ENCODE measurements at places on chromosomes 12 and 14. TPM values are rescaled to one million over a fixed set of nuclear protein-coding genes. Genes with fewer than 3 reads are reported as not detected.

- no peak for DNase-seq
These were observed 431.3 kb downstream of the NPAS3 start for GRCh38 chr14:33369972-33370371.

- DNase-seq = no peak
These were observed 187.1 kb downstream of the KITLG start for GRCh38 chr12:88393017-88393767.

DNA sequence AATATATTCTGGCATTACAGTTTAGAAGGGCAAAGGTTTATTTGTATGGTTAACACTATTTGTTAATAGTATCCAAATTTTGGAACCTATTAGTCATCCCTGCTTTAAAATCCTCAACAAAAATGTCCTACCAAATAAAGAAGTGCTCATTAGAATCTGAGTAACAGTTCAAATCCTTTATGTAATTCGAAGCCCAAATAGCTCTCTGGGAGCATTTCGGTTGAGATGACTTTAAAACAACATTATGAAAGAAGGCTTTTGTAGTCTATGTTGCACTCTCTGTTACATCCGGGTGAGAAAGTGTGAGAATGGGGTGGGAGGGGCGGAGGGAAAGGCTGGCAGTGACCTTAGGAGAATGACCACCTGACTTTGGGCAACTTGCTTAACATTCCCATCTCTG lies 59.7 kb downstream of the SLC38A1 start:
- DNase-seq = no peak

- peak; percentile 16 for DNase-seq
These were observed 107.0 kb downstream of the ADAMTS20 start for GRCh38 chr12:43444940-43445564.

DNA sequence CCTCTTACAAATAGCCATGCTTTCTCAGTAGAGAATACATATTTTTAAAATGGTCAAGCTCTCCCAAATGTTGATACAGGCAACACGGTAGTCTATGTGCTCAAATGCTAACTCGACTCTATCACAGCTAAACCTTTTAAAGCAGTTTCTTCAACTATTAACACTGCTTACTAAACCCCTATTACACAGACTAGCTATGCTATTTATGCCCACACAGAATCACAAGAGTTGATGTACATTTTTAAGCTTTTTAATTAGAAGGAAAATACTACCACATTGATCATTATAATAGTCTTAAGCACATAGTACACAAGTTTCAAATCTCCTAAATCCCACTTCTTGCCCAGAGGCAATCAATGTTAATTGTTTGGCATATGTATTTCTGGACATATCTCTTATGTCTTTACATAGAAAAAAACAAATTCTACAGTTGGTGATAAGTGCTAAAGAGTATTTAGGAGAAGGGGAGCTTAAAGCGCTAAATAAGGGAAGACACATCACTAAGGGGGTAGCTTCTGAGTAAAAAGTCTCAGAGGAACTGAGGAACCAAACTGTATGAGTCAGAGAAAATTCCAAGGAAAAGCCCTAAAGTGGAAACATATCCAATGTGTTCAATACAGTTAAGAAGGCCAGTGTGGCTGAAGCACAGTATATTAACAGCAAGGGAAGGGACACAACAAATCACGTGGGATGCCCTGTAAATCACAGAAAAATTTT lies 13.7 kb downstream of the HNRNPC start:
- no peak for DNase-seq

NID2 gene
- 6.9 TPM for total RNA-seq

DNA sequence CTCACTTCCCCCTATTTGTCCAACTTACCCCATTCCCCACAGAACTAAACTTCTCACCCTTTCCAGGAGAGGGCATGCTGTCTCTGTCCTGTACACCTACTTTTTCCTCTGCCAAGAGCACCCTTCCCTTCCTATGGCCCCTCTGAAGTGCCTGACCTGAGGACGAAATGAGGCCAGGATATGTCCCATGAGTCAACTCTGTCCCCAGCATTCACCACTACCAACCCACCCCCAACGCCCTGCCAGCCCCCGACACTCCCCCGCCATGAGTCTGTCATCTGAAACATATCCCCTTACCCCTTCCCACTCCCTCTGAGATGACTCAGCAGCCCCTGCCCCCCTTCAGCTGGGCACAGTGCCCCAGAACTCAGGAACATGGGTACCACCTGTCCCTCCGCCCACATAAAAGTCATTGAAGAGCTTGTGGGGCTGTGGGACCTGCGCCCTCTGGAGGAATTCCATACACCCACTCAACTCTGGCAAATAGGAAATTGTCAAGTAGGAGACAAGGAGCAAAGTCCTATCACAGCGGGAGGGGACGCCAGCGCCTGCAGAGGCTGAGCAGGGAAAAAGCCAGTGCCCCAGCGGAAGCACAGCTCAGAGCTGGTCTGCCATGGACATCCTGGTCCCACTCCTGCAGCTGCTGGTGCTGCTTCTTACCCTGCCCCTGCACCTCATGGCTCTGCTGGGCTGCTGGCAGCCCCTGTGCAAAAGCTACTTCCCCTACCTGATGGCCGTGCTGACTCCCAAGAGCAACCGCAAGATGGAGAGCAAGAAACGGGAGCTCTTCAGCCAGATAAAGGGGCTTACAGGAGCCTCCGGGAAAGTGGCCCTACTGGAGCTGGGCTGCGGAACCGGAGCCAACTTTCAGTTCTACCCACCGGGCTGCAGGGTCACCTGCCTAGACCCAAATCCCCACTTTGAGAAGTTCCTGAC lies 26.3 kb downstream of the ITGA7 start:
- no peak for DNase-seq
